ENCODE measurements at places on chromosomes 12 and 14. TPM values are rescaled to one million over a fixed set of nuclear protein-coding genes. Genes with fewer than 3 reads are reported as not detected.

GRCh38 chr14:67483579-67484285, 4.8 kb downstream of the TMEM229B start:
- DNase-seq, result peak; percentile 13

DNA sequence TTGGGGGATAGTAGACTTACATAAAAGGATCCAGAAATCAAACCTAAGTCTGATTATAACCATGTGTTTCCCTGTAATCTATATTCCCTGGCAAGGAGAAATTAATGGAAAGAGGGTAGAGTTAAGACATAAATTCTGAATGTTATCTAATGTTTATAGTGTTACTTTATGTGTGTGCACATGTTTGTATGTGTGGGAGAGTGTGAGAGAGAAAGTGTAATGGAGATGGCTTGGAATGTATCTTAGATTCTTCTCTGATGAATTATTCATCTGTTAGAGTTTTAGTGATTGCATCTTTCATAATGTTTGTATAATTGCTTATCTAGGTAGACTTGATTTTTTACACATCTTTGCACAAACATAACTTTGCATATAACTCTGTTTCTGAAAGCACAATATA, 490.9 kb downstream of the FLRT2 start:
- DNase-seq, result no peak

KRT5 gene
- 1,219 TPM for total RNA-seq

DNA sequence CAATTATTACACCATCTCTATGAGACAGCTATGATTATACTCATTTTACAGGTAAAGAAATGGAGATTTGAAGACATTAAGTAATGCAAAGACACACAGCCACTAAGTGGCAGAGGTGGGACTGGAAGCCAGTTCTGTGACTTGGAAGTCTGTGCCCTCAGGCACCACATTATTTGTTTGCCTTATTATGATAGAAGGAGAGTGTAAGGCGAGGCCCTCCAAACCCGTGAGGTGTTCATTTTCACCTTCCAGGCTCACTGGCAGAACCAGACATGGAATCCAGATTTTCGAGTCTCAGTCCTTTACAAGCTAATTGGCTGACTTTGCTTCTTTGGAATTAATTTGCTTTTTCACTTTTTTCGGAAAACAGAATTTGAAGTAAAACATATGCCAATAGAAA, 107.9 kb downstream of the CAND1 start:
- no peak for DNase-seq

GRCh38 chr12:9721394-9722092, 11.4 kb downstream of the CLECL1 start:
- DNase-seq, result peak; percentile 46

AMDHD1 gene
- total RNA-seq, result not detected

DNA sequence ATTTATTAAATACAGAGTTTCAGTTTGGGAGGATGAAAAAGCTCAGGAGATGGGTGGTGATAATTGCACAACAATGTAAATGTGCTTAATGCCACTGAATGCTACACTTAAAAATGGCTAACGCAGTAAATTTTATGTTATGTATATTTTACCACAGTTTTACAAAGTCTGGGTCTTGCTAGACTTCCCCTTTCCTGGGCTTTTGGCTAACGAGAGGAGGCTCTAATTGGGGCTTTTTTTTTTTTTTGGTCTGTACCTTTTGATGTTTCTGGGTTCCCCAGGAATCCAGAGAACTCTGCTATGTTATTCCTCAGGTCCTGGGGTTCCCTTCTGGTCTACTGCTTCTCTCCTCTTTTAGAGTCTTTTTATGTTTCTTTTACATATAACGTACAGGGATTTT, 355.5 kb downstream of the CACNA1C start:
- no peak for DNase-seq

KRT75 gene
- total RNA-seq, result 0.21 TPM

SIX1 gene
- total RNA-seq, result 42.4 TPM

KRT6C gene
- 19.3 TPM for total RNA-seq

KCNA1 gene
- total RNA-seq, result 4.4 TPM

- no peak for DNase-seq
Measured at GRCh38 chr14:53808042-53808441, 148.6 kb downstream of the BMP4 start.

GRCh38 chr12:116434155-116435011, 124.8 kb upstream of the MAP1LC3B2 start:
- DNase-seq, result peak; percentile 86

DNA sequence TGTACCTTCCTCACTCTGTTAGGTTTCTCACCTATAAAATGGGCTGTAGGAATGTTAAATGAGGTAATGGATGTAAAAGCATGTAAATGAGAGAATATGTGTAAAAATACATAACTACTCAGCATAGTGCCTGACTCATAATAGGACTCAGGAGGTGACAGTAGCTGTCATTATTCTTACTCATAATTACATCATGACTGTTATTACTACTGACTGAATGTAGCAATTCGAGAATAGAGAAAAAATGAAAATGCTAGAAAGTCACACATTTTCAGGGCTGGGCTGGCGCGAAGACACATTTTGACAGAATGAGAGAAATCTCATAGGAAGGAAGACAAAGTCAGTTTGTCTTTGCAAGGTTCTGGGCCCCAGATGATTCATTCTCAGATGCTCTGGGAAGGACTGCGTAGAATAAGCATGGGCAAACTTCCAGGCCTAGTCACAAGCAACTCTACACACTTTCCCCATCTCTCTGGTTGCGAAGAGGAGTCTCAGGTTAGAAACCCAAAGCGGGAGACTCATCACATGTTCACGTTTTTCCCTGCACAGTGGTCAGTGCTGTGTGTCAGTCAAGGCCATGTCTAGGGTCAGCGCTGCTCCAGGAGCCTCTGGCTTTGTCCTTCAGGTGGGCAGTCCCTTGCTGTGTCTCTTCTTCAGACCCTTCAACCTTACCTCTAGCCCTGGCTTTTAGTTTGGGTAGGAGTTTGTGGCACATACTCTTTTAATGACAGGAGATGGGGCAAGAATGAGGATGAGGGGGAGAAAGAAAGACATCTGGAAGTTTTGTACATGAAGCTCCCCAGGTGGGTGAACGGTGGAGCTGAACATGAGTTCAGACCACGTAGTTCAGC, 8.4 kb downstream of the GPRC5A start:
- DNase-seq, result peak; percentile 38

GRCh38 chr12:47900131-47901062, 4.4 kb downstream of the VDR start:
- no peak for DNase-seq

DNA sequence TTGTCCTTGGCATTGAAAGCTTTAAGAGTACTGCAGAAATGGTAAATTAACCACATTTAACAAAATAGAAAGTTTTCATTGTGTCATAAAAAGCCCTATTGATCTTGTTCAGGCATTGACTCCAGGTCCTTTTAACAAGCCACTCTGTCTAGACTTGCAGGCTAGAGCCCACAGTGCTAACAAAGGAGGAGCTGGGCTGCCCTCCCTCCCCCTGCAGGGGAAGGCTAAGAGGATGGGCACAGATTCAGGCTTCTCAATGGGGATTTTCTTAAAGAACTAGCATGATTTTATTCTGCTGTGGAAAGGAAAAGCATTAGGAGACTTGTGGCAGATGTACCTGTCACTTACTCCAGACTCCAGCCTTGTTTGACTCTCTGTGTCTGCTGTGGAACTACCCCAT, 463.6 kb downstream of the NRXN3 start:
- no peak for DNase-seq

DNA sequence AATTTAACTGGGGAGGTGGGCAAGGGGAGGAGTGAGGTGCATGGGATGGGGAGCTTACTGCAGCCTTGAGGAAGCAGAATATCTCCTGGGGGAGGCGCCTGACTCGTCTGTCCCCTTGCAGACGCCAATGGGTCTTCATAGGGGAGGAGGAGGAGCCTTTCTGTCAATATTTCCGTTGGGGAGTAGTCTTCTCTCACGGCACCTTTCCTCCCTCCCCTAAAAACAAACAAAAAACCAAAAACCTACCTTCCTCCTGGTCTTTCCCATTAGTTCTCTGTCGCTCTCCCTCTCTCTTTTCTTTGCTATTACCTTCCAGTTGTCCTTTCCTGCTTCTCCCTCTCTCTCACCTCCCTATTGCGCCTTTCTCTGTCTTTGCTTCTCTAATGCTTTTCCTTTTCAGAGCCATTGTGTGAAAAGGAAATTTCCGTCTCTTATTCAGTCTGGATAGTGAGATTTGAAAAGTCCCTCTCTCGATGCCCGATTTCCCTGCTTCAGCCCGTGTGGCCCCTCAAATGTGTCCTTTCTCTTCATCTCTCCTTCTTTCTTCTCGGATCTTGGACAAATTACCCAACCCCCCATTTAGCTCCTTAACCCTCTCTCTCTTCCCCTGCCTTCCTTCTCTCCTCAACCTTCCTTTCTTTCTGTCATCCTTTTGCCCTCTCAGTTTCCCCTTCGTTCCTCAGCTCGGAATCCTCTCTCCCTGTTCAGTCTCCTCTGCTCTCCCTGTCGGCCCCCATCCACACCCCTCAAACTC, 5.9 kb downstream of the GPR84 start:
- DNase-seq, result peak; percentile 65

DNA sequence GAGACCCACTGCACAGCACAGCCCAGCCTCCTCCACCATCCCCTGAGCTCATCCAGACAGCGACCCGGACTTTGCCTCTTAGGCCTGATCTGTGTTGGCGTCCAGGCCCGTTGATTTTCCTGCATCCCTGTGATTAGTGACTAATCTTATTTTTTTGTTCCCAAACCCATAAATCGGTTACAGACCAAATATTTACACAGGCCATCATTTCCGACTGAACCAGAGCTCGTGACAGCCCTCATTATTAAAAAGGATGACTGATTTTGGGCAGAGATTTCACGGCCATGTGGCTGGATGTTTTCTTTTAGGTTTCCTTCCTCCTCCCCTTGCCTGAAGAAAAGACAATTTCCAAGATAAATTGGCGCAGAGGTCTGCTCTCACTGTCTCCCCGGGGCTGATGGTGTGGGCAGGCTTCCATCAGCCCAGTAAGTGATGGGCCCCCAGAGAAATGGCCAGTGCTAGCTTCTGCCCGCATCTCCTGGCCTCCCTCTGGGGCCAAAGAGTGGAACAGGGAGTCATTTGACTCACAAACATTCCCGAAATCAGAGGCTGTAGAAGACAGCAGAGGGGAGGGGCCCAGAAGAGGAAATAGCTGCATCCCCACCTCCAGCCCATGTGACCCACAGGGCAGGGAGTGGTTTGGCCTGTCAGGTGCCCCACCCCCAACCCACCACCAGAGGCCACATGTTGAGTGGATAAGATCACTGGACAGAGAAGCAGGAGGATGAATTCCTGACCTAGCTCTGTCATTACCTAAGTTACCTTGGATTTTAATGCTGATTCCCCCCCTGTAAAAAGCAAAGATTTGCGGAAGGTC, 283.5 kb downstream of the KSR2 start:
- DNase-seq, result peak; percentile 36

DNA sequence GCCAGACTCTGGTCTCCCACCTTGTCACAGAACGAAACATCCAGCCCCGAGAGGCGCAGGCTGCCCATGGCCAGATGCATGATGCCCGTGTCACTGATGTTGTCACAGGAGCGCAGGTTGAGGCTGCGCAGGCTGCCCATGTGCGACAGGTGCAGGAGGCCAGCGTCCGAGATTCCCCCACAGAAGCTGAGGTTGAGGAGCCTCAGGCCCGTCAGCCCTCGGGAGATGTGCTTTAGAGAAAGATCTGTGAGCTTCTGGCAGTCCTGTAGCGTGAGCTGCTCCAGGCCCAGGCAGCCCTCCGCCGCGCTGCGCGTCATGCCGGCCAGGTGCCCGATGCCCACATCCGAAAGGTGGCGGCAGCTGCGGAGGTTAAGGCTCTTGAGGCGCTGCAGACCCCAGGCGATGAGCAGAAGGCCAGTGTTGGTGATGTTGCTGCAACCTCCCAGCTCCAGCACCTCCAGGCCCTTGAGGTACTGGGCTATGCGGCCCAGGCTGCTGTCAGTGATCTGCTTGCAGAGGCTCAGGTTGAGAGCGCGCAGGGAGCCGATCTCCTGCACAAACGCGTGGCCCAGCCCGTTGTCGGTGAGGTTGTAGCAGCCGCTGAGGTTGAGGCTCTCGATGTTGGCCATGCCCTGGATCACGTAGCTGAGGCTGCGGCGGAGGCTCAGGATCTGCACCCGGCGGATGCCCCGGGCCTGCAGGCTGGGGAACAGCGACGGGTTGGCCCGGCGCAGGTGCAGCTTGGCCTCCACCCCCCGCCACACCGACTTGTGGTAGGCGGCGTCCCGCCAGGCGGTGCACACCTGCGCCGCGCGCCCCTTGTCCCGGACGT, 991 bp downstream of the FBXL14 start:
- DNase-seq, result no peak

DNA sequence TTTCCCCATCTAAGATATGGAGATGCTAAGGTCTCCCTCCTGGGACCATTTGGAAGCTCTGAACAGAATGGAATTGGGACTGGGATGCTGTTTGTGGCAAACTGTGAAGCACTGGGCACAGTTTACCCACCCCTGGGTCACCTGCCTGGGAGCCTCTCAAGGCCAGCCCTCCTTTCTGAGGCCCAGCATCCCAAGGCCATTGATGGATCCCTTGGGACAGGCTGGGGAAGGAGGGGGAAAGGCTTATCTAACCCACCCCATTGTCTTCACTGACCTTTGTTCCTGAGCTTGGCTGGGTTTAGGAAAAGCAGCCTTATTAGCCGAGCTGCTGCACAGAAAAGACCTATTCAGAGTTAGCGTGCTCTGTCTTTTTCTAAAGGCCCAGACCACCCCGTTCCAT, 5.2 kb downstream of the CCDC85C start:
- no peak for DNase-seq

HCAR2 gene
- total RNA-seq, result 3.4 TPM

INSM2 gene
- total RNA-seq, result not detected

GRCh38 chr12:96906498-96906848, 584 bp upstream of the NEDD1 start:
- no peak for DNase-seq

- DNase-seq, result no peak
Measured at GRCh38 chr14:48973151-48973550, 613.0 kb downstream of the RPS29 start.

TOMM20L gene
- not detected for total RNA-seq

GRCh38 chr14:65703521-65703920, 291.0 kb downstream of the FUT8 start:
- DNase-seq, result no peak

DNA sequence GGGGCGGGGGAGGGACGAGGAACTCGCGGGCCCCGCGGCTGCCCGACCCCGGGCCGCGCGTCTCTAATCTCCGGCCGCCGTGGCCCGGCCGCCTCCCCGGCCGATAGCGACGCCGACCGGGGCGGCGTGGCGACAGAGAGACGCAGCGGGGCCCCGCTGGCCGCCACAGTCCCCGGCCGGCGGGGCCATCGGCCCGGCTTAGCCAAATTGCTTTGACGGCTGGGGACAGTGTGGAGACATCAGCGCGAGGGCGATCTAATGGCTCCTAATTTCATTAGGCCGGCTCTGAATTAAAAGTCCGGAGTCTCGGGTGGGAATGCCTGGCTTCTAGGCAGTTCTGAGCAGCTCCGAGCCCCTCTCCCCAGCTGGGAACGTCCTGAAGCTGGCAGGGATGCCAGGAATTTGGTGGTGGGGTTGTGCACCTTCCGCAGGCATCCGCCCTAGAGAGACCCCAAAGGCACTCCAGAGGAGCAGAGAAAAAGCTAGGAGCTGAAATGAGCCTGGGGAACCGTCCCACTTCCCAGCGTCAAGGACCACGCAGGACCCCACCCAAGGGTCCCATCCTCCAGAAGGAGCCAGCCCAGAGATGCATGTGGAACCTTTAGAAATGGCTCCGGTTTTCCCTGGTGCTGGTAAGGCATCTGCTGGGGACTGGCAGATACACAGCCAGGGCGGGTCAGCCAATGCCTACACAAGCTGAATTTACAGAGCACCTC, 9.6 kb downstream of the TBX5 start:
- no peak for DNase-seq

HOTAIR gene
- total RNA-seq, result not detected

GRIN2B gene
- 0.31 TPM for total RNA-seq

PLA2G1B gene
- total RNA-seq, result not detected

- no peak for DNase-seq
Measured at GRCh38 chr12:113002676-113003075, 24.4 kb downstream of the OAS2 start.

TMPRSS12 gene
- not detected for total RNA-seq

Data from tongue (tissue), 3 donors.